Fibroblast of skin of back (primary cell): ENCODE measurements at places on chromosomes 3 and 15.

DNA sequence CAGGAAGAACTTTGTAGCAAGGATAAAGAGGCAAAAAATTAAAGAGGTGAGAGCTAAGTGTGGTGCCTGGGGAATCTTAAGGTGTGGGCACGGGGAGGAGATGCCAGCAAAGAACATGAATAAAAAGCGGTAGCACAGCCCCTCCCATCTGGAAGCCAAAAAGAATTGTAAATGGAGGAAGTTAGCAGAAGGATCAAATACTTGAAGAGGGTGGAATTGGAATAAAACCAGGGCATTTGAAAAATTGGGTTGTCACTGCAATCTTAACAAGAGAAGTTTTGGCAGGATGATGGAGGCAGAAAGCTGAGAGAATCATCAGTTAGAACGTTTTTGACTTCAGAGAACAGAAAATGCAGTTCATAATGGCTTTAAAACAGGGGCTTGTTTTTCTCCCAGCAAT lies 2.4 kb downstream of the CCR2 start:
- DNase-seq = no peak

DNA sequence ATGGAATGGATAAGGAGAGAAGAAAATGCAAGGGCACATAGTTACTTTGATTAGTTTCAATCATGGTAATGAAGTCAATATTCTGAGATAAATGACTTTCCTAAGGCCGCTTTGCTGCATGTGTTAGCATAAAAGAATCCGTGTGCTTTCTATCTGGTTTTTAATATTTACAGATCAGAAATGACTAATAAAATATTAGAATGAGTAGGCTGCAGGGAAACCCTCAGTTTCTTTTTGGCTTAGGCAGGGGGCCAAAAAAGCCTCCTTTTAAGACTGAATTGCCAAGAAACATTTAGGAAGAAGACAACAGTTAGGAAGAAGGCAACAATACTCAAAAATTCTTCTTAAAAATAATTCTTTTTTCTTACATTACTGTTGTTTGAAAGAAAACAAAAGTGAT lies 11.6 kb downstream of the NEK11 start:
- DNase-seq = no peak

DNA sequence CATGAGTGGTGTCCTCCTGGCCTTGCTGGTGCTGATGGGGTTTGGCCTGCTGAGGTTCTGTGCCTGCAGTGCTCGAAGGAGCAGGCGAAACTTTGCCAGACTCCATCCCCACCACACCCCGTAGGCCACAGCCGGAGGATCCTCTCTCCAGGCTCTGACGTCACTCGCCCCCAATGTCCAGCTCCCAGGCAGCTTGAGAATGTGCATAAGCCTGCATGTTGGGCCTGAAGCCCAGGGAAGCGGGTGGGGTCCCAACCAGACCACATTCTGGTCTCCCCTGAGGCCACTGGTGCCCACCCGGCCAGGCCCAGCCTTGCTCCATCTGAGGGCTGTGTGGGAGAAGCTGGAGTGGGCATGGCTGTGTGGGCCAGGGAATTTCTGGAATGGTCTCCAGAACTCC lies 109.8 kb downstream of the ASB7 start:
- DNase-seq = peak; percentile 40

DNA sequence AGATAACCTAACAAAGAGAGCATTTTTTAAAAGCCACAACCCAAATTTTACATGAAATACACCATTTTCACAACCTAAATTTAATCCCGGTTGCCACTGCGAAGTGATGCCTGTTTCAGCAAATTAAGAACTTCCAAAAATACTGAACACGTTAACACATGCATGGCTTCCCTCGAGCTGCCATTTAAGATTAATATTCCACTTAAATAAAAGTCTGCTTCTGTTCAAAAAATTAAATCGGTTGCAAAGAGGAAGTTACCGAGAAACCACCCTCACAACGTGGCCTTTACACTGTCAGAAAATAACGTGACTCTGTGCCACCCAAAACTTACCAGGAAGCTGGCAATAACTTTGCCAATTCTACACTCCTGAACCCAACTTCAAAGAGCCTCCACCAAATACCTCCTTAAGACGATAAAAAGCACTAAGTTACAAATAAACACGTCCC lies 1.2 kb downstream of the TBL1XR1 start:
- no peak for DNase-seq

DNA sequence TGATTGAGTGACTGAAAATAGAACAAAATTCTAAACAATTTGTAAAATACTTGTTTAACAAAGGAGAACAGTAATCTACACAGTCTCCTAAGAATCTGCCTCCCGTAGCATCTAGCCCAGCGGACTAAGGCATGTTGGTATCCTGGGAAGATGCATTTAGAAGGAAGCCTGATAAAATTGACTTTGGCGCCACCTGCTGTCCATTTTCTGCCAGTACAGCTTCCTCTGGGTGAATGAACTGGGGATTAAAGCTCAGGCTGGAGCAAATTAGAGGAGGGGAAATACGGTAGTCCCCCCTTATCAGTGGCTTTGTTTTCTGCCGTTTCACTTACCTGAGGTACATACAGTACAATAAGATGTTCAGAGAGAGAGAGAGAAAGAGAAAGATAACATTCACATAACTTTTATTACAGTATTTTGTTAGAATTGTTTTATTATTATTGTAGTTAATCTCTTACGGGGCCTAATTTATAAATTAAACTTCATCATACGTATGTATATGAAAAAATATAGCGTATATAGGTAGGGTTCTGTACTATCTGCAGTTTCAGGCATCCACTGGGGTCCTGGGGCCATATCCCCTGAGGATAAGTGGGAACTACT lies 191.6 kb downstream of the GAP43 start:
- DNase-seq = peak; percentile 79

GRCh38 chr15:78873793-78874765 lies 1.4 kb downstream of the MORF4L1 start:
- DNase-seq = no peak

DNA sequence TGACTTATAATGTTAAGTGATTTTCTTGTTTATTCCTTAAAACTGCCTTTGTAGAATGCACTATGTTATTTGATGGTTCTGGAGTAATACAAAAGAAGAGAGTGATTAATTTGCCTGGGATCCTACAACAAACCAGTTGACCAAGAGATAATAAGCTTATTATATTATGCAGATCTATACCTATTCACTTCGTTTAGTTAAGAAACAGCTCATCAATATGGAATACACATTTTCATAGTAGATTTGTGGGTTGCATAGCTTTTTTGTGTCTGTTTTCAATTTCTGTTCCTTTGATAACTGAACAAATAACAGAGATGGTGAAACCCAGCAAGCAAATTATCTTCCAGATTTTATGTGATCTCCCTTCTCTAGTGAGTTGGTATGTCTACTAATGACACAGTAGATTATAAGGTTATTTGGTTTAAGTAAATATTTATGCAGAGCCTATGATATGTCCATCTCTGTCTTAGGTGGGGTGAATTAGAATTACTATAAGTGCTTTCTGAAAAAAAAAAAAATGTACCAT lies 443.3 kb upstream of the TPRG1 start:
- DNase-seq = no peak

GRCh38 chr3:12158387-12159226 lies at the start of gene TIMP4:
Gene TIMP4 (minus strand): TSS chr3:12158912. CDS start chr3:12158840, 72 bp downstream.
- DNase-seq = peak; percentile 75

DNA sequence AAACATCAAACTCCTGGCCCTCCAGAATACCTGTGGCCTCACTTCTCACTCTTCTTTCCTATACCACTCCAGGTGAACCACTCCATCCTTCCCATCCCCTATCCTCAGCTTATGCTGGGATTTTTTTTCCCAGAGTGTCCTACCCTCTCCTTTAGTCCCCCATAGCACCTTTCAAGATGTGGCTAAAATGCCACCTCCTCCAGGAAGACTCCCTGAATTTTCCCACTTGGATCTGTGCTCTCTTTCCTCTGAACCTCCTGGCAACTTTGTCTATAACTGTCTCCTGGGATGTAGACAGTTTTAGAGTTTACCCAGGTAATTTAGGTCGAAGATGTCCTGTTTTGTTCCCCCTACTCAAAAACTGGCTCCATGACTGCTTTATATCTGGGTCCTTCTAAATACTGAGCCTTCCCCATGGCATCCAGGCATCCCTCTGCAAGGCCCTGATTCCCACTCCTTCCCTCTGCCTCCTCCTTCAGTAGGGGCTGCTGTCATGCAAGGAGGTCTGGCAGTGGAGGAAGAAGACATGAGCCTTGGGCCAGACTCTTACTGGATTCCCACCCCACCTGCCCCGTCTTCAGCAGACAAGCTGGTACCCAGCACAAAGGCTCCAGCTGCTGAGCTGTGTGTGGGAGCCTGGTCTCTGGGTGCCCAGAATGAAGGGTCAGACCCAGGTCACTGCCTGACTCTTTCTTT lies 161.5 kb downstream of the SMAD6 start:
- DNase-seq = no peak

DNA sequence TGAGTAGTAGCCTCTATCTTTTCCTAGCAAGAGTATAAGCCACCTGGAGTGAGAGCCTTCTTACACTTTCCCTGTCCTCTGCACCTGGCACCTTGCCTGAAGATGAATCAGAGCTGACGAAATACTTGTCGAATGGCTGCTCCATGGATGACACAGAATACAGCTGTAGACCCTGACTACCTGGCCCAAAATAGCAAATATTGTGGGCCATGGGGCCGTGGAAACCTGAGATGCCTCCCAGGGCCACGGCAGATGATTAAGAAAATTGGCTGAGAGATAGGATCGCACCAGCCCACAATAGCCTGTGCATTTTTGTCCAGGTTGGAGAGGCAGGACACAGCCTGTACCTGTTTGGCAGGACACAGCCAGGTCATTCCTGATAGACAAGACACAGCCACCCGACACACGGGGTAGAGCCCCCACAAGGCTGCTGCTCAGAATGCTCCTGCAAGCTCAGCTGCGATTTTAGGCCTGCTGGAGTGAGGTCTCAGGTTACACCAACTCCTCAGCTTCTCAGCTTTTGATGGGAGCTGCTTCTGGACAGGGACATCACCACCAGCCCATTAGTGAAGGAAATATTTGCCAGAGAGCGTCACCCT lies 22.9 kb upstream of the TPM1 start:
- peak; percentile 81 for DNase-seq

- DNase-seq = peak; percentile 45
Measured at GRCh38 chr3:100875239-100875638, 118.0 kb downstream of the ABI3BP start.
